SK-N-SH (cell line): ENCODE measurements at places on chromosomes 4 and X. TPM values are rescaled to one million over a fixed set of nuclear protein-coding genes. Genes with fewer than 3 reads are reported as not detected.

AADAT gene
- polyA plus RNA-seq, result 12.5 and 17.5 TPM in 2 replicates

REELD1 gene
- not detected in 2 replicates for polyA plus RNA-seq

DNA sequence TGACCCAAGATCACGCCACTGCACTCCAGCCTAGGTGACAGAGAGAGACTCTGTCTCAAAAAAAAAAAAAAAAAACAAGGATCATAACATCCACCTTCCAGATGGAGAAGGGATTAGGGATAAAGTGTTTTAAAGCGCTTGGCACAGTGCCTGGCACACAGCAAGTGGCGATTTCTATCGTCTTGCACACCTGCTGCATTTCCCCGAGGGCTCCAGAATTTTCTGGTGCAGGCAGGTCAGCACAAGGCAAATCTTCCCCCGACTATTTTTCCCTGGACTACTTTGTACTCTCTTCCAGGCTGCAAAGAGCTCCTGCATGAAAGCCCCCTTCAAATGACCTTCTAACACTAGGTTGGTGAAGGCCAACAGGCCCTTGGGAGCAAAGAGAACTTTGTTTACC, 57.3 kb downstream of the APBB2 start:
- no peak for DNase-seq

SRPX2 gene
- 14.5 and 18.7 TPM in 2 replicates for polyA plus RNA-seq

CCDC149 gene
- 5.5 and 7.0 TPM in 2 replicates for polyA plus RNA-seq

ADGRL3 gene
- polyA plus RNA-seq, result 0.02 and 0.03 TPM in 2 replicates

GATA1 gene
- polyA plus RNA-seq, result not detected in 2 replicates

DNA sequence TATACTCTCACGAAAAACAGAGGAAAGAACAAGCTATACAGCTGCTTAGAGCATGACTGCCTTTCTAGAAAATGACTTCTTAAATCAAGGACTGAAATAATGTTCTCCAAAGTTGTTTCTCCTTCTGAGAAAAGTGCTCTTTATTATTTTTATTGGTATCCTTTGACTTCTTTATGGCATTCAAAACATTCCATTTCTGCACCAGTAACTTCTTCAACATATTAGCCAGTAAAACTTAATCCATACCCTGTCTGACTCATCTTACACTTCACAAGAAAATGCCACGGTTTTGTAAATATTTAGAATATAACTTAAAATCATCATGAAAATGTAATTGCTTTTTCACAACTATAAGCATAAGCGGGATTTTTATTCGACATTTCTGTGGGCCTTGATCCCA, 180.4 kb downstream of the NR3C2 start:
- no peak for DNase-seq

GRCh38 chr4:128516301-128516969, 228.8 kb upstream of the PGRMC2 start:
- DNase-seq, result no peak

DNA sequence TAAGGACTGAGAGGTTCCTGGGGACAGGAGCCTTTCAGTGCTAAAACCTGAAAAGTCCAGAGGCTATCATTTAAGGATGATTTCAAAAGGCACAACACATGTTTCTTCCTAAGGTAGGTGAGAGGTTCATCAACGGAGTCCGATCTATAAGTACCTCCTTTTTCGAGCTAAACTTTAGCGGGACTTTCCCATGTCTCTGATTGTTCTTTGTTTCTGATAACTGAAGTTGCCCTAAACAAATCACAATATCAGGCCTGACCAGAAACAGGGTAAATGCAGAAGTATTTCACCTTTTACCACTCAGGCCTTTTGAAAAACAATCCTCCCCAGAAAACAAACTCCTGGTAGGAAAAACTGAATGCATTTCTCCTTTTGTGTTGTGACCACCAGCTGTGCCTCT, 17.6 kb downstream of the PIR start:
- no peak for DNase-seq

DNA sequence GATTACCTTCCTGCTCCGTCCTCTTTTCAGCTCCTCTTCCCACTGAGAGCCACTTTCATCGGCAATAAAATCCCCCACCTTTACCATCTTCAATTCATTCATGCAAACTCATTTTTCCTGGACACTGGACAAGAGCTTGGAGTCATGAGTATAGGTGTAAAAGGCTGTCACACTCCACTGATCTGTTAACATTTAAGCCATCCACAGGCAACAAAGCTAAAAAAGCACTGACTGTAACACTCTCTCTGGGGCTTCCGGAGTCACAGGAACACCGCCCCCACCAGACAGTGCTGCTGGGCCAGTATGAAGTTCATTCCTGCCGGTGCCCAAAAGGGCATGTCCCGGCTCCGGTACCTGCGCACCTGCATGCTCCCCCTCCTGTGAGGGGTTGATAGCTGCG, 38.5 kb downstream of the MAGEB5 start:
- no peak for DNase-seq
